ENCODE measurements at places on chromosomes 1 and 21.

DNA sequence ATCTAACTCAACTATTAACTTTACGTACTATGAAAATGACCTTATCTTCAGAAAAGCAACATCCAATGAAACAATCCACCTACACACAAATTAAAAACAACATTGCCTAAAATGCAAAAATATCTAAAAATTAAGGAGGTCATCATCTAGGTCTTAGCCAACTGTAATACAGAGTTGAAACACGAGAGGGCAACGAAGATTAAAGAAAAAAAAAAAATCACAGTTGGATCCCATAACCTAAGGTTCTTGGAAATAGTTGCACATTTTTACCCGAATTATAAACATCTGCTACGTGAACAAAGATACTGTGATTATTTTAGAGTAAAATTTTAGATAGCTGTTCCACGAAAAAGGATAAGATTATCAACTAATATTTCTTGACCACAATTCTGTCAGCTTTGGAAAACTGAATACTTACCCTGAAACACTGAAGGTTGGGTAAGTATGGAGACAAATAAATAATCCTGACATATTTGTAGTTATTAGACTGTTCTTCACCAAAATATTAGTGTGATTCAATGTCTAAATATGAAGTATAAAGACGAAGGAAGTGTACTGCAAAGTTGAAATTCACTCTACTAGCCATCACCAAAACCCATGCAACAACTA, 88.0 kb upstream of the AK4 start:
- peak; percentile 70 for DNase-seq

GRCh38 chr21:43929217-43929971, 64.4 kb downstream of the AGPAT3 start:
- DNase-seq = no peak

DNA sequence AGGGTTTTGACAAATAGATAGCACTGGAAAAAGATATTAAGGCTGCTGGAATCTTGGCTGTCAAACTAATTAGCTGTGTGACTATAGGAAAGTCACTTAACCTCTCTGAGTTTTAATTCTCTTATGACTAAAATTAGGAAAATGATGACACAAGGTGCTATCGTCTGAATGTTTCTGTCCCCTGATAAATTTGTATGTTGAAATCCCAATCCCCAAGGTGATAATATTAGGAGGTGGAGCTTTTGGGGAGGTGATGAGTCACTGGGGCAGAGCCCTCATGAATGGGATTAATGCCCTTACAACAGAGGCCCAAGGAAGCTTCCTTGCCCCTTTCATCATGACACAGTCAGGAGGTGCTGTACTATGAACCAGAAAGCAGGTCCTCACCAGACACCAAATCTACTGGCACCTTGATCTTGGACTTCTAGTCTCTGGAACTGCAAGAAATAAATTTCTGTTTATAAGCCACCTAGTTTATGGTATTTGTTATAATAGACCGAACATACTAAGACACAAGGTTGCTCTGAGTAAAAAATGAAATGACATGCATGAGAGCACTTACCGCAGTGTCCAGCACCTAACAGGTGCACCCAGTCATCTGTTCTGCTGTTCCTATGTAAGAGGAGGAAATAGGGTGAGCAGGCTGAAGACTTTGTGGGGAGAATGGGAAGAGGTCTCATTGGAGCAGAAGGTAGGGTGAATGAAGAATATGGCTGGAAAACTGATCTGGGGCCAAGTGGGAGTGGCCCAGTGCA, 26.3 kb upstream of the DISP1 start:
- no peak for DNase-seq

- DNase-seq = no peak
Observed at GRCh38 chr1:64550510-64550909, 80.6 kb downstream of the CACHD1 start.

GRCh38 chr1:93080179-93080823, 1.2 kb downstream of the MTF2 start:
- peak; percentile 41 for DNase-seq

DNA sequence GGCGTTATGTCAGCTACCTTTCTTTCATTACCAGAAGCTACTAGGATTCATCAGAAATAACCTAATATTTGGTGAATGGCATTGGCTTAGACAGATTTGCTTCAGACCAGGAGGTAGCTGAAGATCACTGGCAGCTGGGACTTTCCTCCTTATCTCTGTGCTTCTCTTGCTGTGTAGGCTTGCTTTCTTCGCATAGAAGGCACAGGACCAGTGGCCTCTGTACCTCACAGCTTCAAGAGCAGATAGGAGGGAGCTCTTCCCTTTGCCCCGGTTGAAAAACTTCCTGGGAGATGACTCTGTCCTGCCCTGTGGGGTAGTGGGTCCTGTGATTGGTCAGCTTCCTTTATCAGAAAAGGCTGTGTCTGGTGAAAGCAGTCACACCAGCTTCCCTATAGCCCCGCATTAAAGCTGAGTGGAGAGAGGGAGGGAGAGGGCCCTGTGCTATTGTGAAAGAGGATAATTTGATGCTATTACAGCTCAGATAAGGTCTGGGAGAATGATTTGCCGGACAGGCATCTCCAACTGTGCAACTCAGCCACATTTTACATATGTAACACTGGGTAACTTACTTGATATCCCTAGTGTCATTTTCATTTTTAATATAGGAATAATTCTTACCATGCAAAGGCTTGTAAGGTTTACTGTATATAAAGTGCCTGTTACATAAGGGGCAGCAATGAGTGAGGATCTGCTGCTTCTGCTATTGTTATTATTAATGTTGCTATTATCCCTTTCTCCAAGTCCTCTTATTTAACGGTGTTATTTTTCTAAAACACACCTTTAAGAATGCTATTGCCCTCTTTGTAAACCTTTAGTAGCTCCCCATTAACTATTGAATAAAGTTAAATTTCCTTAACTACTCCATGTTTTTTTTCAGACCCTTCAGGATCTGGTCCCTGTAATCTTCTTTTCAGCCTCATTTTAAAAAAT, 31.6 kb downstream of the OSBPL9 start:
- DNase-seq = peak; percentile 59

GRCh38 chr1:41465741-41466140, 18.7 kb downstream of the EDN2 start:
- no peak for DNase-seq

DNA sequence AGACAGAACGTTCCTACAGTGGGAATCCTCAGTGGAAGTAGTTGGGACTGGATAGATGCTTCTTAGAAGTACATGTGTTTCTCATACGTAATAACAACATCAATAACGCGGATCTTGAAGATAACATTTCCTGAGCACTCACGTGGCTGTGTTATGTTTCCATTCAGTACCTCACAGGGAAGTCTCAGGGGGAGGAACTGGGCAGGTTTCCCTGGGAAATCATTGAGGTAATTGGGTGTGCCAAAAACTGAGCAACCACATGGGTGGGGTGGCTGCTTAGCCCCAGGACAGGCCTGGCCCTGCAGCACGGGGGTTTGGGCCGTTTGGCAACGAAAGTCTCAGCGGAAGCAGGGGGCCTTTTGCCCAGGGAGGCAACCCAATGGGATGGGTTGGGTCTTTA, 133.8 kb downstream of the ZSCAN20 start:
- DNase-seq = no peak

DNA sequence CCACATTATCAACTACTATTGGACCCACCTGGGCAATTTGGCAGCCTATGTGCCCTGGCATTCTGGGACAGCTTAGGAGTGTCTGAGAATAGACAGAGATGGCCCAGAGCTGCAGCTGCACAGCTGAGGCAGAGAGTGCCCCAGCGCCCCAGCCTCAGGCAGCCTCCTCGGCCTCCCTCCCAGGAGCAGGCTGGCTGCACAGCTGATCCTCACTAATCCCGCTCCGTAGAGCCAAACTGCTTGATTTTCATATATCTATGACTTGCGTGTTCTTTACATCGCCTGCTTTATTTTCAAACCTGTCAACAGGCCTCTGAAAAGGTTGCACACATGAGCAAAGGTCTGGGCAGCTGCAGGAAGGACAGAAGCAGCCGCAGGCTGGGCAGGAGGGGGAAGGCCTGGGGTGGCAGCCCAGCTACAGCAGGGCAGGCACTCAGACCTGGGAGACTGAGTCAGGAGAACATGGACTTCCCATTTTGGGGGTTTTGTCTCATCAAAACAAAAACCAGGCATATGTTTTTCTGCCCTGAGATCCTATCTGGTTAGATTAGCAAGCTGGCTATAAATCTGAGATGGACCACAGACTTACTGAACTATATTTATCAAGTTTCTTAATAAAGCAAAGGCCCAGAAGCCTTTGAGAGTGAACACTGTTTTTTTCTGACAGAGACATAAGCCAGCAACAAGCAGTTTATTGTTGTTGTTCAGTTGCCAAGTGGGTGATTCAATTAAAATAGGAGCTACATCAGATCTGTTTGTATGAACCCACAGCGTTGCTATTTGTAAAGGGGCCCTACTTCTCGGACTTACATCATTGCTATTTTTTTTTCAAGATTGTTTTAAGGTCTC, 301.8 kb upstream of the DUSP10 start:
- no peak for DNase-seq

DNA sequence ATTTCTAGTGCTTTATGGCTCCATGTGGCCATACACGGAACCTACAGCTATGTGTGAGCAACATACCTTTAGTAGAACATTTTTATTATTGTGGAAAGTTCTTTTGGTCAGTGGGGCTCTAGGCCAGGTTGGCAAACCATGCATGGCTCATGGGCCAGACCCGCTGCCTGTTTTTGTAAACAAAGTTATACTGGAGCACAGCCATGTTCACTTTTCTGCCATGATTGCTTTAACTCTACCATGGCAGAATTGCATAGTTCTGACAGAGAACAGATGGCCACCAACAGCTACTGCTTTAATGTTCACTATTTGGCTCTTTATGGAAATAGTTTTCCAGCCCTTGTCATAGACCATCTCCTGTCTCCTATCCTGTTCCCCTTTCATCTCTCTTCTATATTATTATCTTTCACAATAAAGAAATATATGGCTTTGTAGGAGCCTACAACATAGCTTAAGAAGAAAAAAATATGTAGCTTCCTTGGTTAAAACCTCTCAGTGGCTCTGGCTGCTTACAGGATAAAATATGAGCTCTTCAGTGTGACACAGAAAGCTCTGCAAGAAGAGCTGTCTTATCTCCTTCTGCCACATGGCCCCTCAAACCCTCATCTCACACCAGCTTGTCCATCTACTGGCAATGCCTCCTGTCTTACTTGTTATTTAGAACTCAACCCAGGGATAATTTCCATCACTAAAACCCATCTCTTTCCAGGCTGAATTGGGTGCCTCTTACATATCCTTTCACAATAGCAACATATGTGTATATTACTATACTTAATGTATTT, 54.6 kb upstream of the RWDD3 start:
- no peak for DNase-seq

DNA sequence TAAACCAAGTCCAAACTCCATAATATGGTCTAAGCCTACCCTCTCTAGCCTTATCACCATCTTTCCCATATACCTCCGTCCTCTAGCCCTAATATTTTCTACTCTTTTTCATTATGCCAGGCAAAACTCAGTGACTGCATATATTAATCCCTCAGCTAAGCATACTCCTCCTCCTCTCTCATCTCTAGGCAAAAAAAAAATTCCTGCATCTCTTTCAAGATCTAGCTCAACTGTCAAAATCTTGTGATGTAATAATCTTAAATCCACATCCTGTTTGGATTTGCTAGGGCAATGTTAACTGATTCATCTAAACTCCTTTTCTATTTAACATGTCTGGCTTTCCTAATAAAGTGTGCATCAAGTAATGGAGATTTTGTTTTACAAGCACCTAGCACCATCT, 20.4 kb downstream of the PRPF38A start:
- no peak for DNase-seq

GRCh38 chr1:31811605-31812004, 4.2 kb downstream of the SPOCD1 start:
- DNase-seq = no peak

DNA sequence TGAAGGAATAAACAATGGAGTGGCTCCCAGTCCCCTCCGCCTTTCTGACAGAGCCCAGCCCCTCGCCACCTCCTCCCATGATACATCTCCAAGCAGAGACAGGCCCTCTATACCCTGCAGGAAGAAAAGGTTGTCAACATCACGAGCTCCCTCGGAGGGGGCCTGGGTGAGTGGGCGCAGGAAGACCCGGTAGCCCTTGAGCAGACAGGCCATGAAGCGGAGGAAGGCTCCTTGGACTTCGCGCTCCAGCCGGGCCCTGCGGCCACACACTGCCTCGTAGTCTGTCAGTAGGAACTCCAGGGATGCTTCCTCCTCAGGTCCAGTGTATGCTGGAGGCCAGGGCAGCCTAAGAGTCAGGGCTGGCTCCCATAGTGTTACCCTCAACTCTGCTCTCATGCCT, 7.0 kb downstream of the DENND4B start:
- DNase-seq = no peak

GRCh38 chr1:246647113-246647512, 77.1 kb upstream of the SCCPDH start:
- no peak for DNase-seq

- DNase-seq = no peak
Observed at GRCh38 chr1:53590531-53591515, 131.6 kb downstream of the DMRTB1 start.

DNA sequence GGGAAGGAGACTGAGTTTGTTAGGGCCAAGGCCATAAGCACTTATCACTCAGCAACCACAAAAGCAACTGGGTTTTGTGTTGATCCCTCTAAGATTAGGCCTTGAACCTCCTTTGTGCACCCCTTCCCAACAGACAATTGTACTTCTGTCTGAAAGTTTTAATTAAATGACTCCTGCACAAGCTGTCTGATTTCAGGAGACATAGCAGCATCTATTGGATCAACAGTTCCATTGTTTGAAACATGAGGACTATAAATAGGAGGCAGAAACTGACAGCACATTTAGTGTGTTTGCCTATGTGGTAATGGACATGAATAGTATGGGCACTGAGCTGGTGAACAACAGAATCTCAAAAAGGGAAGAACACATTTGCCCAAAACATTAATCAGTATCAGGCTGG, 167.3 kb upstream of the KCNJ6 start:
- no peak for DNase-seq
